ENCODE measurements at places on chromosomes 12 and 14.

- H3K4me1 ChIP-seq, result no peaks in the 10 kb centered on the region
- H3K27me3 ChIP-seq, result no peaks in the 10 kb centered on the region
- DNase-seq, result no peak
- H3K4me3 ChIP-seq, result no peak overlapping the region
Measured at GRCh38 chr12:65561798-65562382, 262.4 kb upstream of the HMGA2 start.

GRCh38 chr12:84607170-84607819 lies 305.3 kb downstream of the SLC6A15 start:
- no peaks in the 10 kb centered on the region for H3K27me3 ChIP-seq
- H3K27ac ChIP-seq, result no peak overlapping the region
- no peak overlapping the region for H3K4me3 ChIP-seq
- DNase-seq, result no peak
- H3K4me1 ChIP-seq, result no peaks in the 10 kb centered on the region

- no peaks in the 10 kb centered on the region for H3K36me3 ChIP-seq
- no peak overlapping the region for H3K4me3 ChIP-seq
- DNase-seq, result no peak
- H3K27me3 ChIP-seq, result no peaks in the 10 kb centered on the region
Measured at GRCh38 chr12:75705749-75706711, 194.6 kb upstream of the KRR1 start.

DNA sequence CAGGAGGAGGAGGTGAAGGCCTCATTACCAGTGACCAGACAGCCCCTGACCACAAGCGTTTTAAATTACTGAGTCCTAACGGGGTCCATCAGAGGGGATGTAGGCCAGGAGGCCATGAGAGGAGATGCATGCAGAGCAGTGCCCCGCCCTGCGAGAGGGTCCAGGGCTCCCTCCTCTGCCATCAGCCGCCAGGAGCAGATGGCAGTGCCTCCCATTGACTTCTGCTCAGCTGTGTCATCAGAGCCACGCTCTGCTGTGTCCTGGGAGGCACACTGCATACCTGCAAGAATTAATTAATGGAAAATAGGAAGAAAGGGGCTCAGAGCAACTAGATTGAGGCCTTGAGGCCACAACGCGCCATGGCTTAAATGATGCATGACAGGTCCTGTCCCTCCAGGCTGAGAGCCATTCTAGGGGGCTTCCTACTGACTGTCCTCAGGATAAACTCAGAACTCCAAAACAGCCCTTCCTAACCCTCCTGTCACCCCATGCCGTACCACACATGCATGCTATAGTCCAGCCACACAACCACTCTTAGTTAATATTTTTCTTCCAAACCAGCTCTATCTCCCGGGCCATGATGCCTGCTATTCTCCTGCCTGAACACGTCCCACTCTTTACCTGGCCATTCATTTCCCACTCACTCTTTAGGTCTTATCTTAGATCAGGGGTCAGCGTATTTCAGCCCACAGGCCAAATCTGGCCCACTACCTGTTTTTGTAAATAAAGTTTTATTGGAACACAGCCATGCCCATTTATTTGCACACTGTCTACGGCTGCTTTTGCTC lies 235.8 kb downstream of the KSR2 start:
- no peak overlapping the region for H3K4me3 ChIP-seq
- H3K27ac ChIP-seq, result no peak overlapping the region
- H3K27me3 ChIP-seq, result no peaks in the 10 kb centered on the region
- no peak for DNase-seq

DNA sequence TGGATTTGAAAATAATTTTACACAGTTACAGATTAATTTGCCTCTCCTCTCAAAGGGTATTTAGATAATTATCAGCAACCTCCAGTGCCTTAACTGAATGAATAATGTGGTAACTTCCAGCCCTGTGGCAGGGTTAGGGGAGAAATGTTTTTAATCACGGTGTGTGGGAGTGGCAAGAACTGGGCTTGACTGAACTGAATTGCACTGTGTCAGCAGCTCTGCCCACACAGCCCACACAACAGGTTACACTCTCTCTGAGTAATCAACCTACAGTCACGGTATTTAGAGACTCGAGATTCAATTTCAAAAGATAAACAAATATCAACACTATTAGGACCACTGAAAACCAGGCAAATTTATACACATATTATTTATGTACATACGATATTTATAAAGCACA lies 198.5 kb downstream of the KCNC2 start:
- no peaks in the 10 kb centered on the region for H3K36me3 ChIP-seq
- H3K4me3 ChIP-seq, result no peak overlapping the region
- no peak overlapping the region for H3K27ac ChIP-seq
- no peaks in the 10 kb centered on the region for H3K27me3 ChIP-seq

DNA sequence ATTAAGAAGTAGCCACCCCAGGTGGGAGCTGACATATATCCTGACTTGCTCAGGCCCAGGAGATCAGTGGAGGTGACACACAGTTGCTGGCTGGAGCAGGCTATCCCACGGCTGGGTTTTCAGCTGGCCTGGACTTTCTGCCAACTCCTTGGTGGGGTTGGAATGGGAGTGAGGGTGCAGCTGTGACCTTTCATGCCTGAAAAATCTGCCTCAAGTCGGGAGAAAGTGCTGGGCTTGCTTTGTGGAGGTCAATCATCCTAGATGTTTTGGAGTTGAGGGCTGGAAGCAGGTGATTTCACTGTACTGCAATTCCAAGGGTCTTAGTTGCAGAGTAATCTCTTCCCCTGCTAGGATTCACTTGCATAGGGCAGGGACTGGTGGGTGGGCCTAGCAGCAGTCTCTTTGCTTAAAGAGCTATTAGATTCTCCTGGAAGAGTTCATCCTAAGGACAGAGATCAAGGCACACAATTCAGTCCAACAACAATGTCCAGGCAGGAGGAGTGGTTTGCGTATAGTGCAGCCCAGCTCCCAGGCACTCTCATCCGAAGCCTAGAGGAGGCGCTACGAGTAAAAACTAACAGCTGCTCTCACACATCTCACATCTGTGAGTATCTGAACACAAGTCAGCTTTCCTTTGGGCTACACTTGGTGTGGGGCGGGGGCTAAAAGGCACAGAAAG lies 98.1 kb downstream of the GAS2L3 start:
- DNase-seq, result no peak
- H3K4me3 ChIP-seq, result no peak overlapping the region
- H3K27me3 ChIP-seq, result no peaks in the 10 kb centered on the region
- H3K27ac ChIP-seq, result no peak overlapping the region
- no peaks in the 10 kb centered on the region for H3K4me1 ChIP-seq

GRCh38 chr12:117178301-117178700 lies 12.0 kb downstream of the FBXO21 start:
- H3K27me3 ChIP-seq, result no peaks in the 10 kb centered on the region
- peaks cover 6% of the 10 kb centered on the region for H3K36me3 ChIP-seq
- H3K4me1 ChIP-seq, result no peaks in the 10 kb centered on the region
- no peak overlapping the region for H3K27ac ChIP-seq
- no peak for DNase-seq

DNA sequence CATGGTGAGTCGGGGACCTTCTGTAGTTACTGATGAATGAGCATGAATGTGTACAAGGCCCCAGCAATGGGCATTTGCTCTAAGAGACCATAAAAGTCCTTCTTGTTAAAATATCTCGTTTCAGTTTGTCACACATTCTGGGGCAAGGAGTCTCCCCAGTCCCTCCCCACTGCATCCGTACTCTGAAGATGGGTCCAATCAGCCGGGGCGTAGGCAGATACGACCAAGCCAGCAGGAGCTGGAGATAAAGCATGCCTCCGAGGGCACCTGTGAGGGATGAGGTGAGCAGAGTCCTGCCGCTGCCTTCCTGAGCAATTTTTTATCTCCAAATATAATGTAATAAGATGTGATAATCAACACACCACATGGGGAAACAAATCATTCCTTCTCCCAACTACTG lies 528.5 kb downstream of the BCL11B start:
- no peak for DNase-seq
- H3K4me3 ChIP-seq, result no peak overlapping the region
- no peaks in the 10 kb centered on the region for H3K4me1 ChIP-seq
- H3K27me3 ChIP-seq, result no peaks in the 10 kb centered on the region

DNA sequence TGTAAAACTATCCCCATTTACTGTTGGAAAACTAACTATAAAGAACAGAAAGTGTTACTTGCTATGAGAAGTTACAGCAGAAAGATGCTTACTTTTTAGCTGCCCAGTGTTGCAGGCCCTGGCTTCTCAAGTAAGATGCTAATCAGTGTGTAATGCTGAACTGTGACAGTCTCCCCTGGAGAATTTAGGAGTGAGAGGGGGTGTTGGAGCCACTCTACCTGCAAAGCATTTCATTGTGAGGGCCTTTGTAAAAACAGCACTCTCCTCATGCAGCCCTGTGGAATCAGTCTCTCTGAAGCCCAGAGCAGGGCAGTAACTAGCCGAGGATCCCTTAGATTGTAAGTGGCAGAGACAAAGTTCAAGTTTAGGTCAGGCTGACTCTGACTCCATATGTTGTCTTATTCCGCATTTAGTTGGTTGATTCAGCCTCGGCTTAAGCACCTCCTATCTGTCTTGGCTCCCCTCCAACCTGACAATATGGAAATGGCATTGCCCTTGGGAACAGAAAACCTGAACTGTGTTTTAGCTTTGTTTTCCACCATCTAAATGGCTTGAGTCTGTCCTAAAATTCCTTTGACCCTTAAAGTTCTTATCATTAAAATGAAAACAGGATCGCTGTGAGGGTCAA lies 141.3 kb downstream of the PRKCH start:
- H3K4me1 ChIP-seq, result peaks cover 46% of the 10 kb centered on the region
- no peak for DNase-seq
- no peaks in the 10 kb centered on the region for H3K27me3 ChIP-seq

GRCh38 chr12:97757481-97758193 lies 295.0 kb downstream of the RMST start:
- peak overlapping the region; percentile 50 for H3K27ac ChIP-seq
- no peaks in the 10 kb centered on the region for H3K27me3 ChIP-seq
- no peaks in the 10 kb centered on the region for H3K4me1 ChIP-seq
- no peak for DNase-seq
- H3K4me3 ChIP-seq, result no peak overlapping the region

- H3K4me3 ChIP-seq, result no peak overlapping the region
- H3K4me1 ChIP-seq, result no peaks in the 10 kb centered on the region
- H3K36me3 ChIP-seq, result no peaks in the 10 kb centered on the region
- H3K27me3 ChIP-seq, result no peaks in the 10 kb centered on the region
- no peak for DNase-seq
Measured at GRCh38 chr12:94193168-94193567, 44.8 kb downstream of the PLXNC1 start.

Measured in esophagus squamous epithelium (tissue), 5 donors.